Mesendoderm (in vitro differentiated cells): ENCODE measurements at places on chromosomes 1 and 21.

GRCh38 chr21:42695697-42696380 lies 42.4 kb downstream of the PDE9A start:
- no peak for DNase-seq

- no peak for DNase-seq
Measured at GRCh38 chr21:44985441-44986401, 45.9 kb downstream of the SLX9 start.

DNA sequence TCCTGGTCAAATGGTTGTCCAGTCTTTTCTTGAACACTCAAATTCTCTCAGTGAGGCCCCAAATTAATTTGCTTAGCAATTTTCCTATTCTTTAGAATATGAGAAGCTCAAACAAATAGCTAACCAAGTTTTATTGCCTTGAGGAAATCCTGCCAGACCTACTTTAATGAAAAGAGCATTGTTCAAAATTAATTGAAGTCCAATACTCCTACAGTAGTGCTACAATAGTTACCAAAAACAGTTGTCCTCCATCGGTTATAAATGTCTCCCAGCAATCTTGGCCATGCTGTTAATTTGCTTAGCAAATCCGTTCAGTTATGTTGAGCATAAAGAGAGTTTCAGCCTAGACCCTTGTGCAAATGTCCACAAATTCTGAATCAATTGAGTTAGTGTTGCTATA lies 112.9 kb downstream of the MAB21L3 start:
- no peak for DNase-seq

- DNase-seq = no peak
Measured at GRCh38 chr1:241356187-241356518, 852 bp downstream of the RGS7 start.

DNA sequence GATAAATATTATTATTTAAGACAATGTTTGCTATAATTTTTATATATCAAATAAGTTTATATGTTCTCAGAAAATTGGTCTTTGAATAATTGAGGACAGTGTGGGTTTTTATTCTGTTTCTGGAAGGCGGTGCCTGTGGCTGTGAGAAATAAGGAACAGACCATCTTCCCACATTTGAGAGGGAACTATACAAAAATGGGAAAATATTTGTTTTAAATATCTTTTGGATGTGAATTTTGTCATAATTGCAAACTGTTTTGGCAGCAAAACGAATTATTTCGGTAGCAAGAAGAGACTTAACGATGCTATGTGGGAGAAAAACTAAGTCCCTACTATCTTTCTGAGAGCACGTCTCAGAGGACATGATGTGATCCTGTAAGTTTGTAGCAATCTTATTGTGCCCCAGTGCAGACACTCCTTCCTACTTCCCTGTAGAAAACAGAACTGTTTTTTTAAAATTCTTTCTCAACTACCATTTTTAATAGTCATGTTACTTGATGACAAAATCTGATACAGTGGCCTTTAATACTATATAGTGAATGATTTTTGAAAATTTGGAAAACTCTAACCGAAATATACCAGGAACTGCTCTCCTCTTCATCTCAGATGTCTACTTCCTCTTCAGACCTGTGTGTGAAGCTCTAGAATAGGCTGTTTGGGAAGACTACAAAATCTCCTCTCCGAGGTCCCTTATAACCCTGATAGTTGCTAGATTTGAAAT lies 25.4 kb downstream of the PTPRC start:
- DNase-seq = no peak

DNA sequence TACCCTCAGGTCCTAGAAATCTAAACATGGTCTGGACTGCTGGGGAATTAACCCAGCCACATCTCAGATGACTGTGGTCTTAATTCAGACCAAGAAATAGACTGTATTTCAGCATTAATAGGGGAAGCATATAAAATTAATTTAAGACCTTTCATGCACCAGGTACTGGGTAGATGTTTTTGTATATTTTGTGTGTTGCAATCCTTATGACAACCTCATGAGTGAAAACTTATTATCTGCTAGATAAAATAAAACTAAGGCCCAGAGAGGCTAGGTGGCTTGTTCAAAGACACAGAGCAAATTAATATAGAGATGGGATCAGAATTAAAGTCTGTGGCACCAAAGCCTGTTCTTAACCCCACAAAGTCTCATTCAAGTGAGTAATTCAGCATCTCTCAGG lies 40.1 kb downstream of the OPTC start:
- DNase-seq = no peak

GRCh38 chr1:182955596-182956588 lies 2.9 kb upstream of the SHCBP1L start:
- DNase-seq = no peak

DNA sequence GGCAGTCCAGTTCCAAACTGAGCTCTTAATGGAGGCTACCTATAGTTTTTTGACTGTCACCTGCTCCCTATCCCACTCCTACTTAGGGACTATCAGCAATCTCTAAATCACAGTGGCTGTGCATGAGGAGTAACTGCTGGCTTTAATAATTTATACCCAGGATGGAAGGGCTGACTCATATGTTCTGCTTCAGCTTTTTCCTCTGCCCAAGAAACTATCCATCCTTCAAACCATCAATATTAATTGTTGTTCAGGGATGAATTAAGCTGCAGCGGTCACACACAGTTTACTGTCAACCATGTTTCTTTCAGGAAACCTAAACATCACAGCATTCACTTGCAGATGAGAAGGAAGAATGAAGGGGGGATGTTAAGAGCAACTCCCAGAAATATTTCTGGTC lies 9.0 kb upstream of the PGBD5 start:
- DNase-seq = no peak

GRCh38 chr21:39014747-39015146 lies 168.5 kb downstream of the PSMG1 start:
- no peak for DNase-seq

- DNase-seq = no peak
Measured at GRCh38 chr1:50622259-50622658, 199.0 kb upstream of the DMRTA2 start.

- peak; percentile 40 for DNase-seq
Measured at GRCh38 chr1:67429528-67430357, 459 bp downstream of the SERBP1 start.

GRCh38 chr21:43627527-43627926 lies 31.8 kb downstream of the HSF2BP start:
- DNase-seq = no peak

- no peak for DNase-seq
Measured at GRCh38 chr1:54230507-54231339, 30.8 kb downstream of the MRPL37 start.

DNA sequence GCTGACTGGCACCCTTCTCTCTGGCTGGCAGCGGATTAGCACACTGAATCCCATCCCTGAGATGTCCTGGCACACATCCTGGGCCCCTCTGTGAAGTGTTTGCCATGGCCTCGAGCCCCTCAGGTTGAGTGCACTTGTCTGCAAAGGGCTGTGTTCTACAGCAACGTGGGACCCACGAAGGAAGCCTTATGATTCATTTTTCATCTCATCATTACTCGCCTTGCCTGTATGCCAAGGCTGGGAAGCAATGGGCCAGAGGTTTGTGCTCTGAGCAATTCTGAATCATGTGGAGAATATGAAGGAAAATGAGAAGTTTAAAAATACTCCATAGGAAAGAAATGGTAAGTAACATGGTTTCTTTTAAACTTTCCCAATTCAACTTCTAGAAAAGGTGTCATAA lies 124.8 kb upstream of the LMO4 start:
- DNase-seq = no peak

- DNase-seq = no peak
Measured at GRCh38 chr1:64909031-64909430, 57.3 kb downstream of the JAK1 start.

DNA sequence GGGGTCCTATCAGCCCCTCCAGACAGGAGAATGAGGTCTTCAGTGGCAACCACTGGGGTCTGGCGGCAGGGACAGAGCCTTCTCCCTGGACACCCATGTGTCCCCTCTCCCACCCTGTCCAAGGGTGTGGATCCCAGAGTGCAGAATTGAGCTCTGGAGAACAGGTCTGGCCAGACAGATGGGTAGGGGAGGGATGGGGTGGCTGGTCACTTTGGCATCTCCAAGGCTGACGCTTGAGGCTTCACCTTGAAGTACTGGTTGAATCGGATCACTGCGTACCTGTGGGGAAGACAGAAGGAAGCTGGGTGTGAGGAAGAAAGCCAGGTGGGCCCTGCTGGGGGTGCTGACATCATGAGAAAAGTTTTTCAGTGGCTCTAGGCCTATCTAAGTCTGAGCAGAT lies 19.9 kb downstream of the ETNK2 start:
- no peak for DNase-seq

- DNase-seq = no peak
Measured at GRCh38 chr1:222919478-222919865, 104.6 kb downstream of the DISP1 start.

DNA sequence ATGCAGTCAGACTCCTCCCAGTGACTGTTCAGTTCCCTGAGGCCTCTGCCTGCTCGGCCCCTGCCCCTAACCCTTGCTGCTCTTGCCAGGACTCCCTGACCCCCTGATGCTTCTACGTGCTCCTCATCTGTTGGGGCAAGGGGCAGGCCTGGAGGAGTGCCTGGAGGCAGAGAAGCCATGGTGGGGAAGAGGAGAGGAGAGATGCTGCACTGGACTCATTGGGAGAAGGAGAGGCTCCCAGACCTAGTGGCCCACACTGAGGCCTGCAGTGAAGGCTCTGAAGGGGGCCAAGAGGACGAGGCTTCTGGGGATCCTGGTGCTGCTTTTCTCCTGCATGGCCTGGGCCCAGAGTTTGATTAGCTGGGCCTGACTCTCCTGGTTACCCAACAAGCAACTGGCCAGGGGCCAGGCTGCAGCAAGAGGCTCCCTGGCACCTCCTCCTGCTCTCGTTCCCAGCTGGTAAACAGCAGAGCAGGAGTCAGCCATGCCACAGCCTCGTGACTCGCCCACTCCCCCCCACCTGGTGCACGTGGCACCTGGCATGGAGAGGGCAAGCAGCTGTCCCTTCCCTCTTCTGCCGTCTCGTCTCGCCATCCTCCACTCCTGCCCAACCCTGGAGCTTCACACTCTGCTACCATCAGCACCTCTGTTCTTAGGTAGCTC lies 847 bp upstream of the RORC start:
- no peak for DNase-seq

GRCh38 chr1:54464477-54465146 lies 58.4 kb upstream of the SSBP3 start:
- DNase-seq = peak; percentile 84

- no peak for DNase-seq
Measured at GRCh38 chr1:62869217-62869754, 85.4 kb downstream of the ATG4C start.

GRCh38 chr1:204730826-204731459 lies 45.4 kb upstream of the LRRN2 start:
- DNase-seq = peak; percentile 57

- peak; percentile 32 for DNase-seq
Measured at GRCh38 chr1:59815892-59816291, 1.1 kb downstream of the HOOK1 start.

GRCh38 chr1:192763756-192764155 lies 45.1 kb upstream of the RGS2 start:
- no peak for DNase-seq

GRCh38 chr1:23889074-23889473 lies 21.0 kb upstream of the FUCA1 start:
- no peak for DNase-seq

DNA sequence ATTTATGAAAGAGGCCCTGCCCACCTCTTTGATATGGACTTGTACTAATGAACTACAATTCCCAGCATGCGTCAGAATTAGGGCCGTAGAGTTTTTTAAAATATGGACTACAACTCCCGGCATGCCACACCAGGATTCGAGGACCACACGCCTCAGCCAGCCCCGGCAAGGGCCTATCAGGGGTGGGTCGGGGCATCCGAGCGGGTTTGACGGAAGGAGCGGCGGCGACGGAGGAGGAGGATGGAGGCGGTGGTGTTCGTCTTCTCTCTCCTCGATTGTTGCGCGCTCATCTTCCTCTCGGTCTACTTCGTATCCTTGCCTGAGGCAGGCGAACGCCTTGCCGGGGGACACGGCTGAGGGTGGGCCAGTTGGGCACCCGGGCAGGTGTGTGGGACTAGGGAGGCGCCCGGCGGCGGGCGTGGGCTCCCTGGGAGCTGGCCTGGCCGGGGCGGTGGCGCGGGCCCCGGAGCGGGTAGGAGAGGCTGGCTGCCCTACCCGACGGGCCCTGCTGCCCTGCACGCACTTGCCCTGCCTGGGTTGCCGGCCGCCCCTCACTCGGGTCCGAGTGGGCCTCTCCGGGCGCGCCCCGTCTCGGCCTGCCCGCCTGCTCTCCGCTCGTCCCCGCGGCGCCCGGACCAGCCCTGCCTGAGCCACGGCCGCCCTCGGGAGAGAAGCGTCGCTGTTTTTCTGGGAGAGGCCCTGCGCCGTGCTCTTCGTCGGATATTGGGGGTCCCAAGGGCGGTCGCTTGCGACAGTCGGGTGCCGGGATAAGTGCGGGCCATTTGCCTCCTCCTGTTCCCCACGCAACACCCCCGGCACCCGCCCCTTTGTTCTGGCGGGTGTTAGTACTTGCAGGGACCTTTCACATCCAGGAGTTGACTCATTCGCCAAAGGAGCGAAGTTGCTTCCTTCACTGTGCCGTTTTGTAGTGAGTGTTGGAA lies at the start of gene CNIH4:
Gene CNIH4, plus strand, starts transcription at position 195 of the 941 bp plus-strand sequence. Its CDS starts 46 bp downstream, at position 241.
- peak; percentile 98 for DNase-seq

- no peak for DNase-seq
Measured at GRCh38 chr1:101960142-101960541, 36.6 kb downstream of the OLFM3 start.

GRCh38 chr1:167387251-167387910 lies 130.9 kb downstream of the CD247 start:
- no peak for DNase-seq

DNA sequence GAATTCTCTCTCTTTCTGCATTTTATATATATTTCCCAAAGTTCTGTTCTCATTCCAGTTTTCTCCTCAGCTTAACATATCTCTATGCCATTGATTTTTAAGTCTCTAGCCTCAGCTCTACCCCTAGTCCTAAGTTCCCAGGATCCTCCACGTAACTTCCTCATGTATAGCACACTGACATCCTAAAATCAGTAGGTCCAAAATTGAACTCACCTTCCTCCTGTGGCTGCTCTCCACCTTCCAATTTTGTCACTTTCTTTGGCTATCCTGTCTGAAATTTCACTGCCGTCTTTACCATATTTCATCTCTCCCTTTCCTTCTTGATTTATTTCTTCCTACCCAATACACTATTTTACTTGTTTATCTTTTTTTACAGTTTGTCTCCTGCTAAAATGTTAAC lies 1.5 kb downstream of the SLAMF6 start:
- DNase-seq = no peak

DNA sequence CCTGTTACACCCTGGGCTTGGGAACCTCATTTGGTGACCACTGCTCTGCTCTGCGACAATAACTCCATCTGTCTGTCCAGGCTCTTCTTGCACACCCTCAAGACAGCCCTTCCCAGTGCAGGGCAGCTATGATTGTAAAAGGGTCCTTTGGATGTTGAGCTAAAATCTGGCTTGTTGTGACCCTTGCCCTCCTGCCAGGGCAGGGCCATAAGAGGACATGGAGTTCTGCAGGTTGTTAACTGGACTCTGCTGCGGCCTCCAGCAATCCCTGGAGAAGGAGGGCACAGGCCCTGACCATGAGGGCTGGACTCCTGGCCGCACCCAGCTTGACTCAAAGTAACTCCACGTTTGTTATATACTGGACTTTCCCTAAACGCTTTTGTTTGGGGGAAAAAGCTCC lies 41.2 kb downstream of the DHCR24 start:
- DNase-seq = no peak
